Activated CD8-positive, alpha-beta memory T cell treated with anti-CD3 and anti-CD28 coated beads for 4 hours (primary cell): ENCODE measurements at places on chromosomes 3 and 15.

DNA sequence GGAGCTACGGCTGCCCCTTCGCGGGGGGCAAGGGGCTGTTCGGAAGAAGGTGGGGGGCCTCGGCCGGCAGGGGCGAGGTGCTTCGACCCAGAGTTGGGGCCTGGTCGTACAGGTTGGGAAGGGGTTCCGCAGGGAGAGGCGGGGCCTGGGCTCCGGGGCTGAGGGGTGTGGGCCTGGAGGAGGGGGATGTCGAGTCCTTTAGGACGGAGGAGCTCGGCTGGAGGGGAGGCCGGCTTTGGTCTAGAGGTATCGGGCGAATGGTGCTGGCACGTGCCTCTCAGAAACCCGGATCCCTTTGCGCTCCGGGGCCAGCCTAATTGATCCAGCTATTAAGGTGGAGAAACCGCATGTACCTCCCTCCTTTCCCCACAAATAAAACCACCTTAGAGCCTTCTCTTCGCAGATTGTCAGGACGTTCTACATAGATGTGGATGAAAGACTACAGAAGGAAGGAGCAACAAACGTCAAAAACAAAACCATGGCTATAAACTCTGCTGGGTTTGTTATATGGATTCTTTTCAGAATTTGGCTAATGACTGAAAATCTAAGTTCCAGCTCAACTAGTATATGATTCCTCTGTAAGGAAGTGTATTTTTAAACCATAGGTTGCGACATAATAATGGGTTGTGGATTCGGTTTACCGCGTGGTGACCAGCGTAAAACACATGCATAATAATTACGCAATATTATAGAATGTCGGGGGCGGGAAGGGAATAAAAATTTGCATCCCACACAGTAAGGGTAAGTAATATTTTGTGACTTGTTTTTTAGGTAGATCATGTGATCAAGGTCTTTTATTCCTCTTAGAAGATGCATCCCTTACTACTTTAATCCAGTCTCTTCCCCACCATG is 644 bp upstream of the NGLY1 start:
- no peak for DNase-seq

DNA sequence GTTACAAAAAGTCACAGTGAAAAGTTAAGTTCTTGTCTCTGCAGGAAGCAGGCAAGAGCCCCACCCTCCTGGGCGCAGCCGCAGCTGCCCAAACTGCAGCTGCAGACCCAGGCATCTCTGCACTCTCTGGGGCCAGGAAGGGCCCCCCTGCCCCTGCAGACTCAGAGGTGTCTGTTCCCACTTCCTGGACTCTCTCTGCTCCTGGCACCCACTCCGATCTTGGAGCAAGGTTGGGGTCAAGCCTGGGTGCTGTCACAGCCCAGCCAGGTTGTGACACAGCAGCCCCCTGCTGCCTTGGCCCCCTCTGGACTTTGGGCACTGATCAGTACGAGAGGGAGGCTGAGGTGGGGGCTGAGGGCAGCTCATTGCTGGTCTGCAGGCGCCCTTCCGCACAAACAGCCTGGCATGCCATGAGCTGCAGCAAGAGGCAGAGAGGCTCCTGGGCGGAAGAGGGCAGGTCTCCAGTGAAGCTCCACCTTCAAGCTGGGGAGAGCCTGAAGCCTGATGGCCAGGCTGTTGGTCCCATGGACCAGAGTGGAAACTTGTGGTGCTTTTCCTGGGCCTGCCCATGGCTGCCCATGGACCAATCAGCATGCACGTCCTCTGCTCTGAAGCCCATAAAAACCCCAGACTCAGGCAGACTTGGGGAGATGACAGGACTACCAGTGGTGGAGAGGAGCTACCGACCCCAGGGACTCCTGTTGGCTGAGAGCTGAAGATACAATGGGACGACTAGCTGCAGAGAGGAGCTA is 42.9 kb upstream of the LRRFIP2 start:
- DNase-seq, result no peak

DNA sequence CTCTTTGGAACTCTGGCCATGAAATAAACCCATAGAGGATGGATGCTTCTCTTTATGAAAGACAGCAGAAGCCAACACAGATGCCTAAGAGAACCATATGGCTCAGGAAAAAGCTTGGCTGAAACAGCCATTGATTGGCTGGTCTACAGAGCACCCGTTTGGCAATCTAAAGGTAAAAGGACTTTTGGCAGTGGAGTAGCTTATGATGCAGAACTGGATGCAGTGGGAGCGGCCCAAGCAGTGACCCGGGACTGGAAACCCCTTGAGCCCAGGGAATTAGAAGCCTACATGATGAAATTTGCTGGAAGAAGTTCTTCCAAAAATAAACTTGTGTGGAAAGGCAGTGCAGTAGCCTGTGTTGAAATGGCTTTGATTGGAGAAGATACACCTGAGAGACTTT is 360.2 kb downstream of the NR2F2 start:
- no peak for DNase-seq

DNA sequence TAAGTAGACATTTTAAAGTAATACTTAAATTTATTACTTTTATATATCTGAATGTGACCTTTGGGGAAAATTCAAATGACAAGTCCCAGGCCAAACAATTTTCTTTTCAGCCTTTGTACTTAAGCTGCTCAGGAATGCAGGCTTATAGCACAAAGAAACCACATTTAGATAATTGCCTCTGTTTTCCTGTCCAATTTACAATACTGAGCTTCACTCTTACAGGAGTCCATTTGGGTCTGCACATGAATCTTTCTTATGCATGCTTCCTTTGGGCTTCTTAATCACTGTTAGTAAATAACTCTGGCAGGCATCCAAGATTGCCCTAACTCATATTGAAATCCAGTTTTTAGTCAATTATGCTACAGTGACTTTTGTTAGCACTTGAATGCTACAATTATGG is 459.4 kb upstream of the TGFBR2 start:
- no peak for DNase-seq

DNA sequence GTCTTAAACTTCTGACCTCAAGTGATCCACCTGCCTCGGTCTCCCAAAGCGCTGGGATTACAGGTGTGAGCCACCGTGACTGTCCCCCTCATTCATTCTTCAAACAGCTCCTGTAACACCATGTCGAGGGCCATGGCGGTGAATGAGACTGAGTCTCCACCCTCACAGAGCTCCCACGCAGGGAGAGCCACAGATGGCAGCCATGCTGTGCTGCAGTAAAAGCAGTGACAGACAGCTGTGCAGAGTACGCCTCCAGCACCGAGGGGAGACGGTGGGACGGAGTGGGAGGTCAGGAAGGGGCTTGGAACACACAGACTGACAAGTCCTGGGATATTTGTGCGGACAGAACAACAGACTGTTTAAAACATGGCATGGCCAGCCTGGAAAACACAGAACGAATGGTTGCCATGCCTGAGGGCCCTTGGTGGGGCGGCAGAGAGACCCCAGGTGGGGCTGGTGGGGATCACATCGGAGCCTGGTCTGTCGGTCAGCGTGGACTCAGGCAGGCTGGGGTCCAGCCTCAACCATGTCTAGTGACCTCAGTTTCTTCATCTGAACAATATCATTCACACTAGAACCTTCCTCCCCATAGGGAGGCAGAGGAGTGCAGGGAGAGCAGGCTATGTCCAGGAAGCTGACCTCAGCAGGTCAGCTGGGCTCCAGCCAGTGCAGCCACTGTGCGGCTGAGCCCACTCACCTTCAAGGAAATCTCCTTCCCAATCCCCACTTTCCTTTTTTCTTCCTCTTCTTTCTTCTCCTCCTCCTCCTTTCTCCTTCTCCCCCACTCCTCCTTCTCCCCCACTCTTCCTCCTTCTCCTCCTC is 20.6 kb upstream of the LCTL start:
- no peak for DNase-seq

DNA sequence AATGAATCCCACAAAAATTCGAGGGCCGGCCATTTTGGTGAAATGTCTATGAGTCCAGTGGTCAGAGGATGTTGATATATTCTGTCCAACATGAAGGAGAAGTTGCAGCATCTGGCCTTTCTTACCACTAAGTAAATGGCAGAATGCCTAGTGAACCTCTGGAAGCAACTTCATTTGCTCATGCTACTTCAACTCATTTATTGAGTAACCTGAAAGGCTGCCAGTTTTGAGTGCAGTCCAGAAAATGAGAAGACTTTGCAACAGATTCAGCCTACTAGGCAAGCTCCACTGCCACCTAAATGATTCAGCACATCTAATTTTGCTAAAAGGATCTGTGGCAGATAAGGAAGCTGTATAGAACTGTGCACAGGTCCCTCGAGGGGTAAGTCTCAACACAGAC is 265.0 kb downstream of the OPA1 start:
- DNase-seq, result no peak

- DNase-seq, result no peak
These were observed 108.8 kb upstream of the MME start for GRCh38 chr3:154971341-154971740.
